ENCODE measurements at places on chromosomes 13 and 19.
A peak's percentile ranks its signal among the peaks of the same experiment; 100 is the strongest.

GRCh38 chr13:114013336-114013735 is 39.5 kb upstream of the C13orf46 start:
- DNase-seq, result no peak

DNA sequence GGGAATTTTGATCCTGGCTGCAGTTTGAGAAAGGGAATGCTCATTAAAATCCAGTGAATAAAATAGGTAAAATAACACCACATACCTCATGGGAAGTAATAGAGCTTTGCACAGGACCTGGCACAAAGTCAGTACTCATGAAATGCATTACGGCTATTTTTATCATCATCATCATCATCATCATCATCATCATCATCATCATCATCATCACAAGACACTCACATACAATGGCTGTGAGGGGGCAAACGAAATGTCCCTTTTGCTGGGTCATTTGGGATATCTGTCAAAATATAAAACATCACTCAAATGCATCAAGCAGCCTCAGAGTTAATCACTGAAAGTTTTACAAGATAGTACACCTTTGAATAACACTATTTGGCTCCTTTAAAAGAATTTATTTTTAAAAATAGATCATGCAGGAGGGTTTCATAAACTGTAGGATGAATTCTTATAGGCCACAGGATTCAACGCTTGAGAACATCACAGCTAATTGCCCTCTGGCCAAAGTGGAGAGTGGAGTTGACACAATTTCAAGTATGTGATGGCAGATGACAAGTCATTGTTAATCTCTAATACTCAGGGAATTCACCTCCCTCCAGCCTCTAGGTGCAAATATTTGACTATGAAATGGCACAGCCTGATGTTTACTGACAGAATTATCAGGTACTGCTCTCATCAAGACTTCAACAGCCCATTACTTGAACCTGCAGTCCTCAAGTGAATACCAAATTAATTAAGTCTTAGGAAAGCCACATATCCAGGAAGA is 14.2 kb upstream of the ZNF599 start:
- DNase-seq, result no peak

- peak; percentile 93 for DNase-seq
These were observed at the start of gene MPND for GRCh38 chr19:4343370-4344307. MPND (plus strand) TSS chr19:4343562; CDS start chr19:4343594, 32 bp downstream.

- no peak for DNase-seq
These were observed 328.6 kb downstream of the SLITRK5 start for GRCh38 chr13:87999788-88000187.

- DNase-seq, result no peak
These were observed 48.8 kb downstream of the COMP start for GRCh38 chr19:18742324-18742723.

Measured in MM.1S (cell line).